RWPE1 (cell line): ENCODE measurements at places on chromosomes 11 and 22.

DNA sequence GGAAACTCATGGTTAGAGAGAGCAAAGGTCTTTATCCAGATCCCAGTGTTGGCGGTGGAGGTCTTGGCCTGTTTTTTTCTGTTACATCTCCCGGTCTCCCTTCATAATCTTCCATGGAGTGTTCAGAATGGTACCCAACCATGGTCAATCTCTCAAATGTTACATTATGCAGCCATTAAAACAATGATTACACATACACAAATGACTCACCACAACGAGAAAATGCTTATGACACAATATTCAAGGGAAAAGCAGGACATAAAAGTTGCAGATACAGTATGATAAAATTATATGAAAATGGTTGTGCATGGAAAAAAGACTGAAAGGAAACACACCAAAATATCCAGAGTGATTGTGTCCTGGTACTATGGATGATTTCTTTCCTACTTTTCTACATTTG lies 17.8 kb upstream of the CSNK1E start:
- DNase-seq, result no peak

DNA sequence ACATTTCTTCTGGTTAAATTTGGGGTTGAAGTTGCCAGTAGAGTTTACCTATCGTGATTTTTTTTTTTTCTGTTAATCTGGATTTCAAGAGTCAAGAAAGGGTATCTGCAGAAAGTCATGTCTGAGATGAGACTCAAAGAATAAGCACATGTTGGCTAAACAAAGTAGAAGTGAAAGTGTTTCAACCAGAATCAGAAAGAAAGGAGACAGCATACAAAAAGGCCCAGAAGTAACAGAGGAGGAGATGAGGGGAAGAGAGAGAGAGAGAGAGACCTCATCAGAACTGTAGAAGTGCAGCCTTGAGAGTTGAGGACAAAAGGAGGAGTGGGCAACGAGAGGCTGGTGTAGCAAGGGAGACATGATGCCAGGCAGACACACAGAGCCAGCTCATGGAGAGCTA lies 54.9 kb downstream of the SVIP start:
- DNase-seq, result no peak

DNA sequence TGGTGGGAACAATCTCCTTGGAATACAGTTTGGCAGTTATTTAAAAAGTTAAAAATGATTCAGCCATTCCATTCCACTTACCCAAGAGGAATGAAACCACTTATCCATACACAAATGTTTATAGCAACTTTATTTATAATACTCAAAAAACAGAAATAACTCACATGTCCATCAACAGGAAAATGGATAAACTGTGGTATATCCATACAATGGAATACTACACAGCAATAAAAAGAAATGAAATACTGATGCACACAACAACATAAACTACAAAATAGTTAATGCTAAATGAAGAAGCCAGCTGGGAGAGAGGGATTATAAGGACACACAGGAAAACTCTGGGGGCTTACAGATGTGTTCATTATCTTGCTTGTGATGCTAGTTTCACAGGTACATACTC lies 64.7 kb downstream of the FCHSD2 start:
- no peak for DNase-seq

DNA sequence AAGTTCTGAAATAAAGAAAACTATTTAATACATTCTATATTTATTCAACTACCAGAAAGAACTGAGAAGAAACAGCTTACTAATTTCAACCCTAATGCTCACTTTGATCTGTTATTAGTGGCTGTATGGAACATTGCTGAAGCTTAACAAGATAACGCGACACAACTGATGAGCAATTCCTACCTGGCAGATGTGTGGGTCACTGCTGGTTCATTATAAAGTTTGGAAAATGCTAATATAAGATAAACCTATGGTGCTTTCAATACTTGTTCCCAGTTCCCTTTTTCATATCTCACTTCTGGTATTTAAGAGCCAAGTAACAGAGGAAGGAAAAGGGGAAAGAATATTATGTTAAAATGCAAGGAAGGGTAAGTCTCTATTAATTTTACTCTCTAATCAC lies 10.5 kb downstream of the CTSC start:
- DNase-seq, result no peak

- no peak for DNase-seq
These were observed 100.6 kb upstream of the FGF3 start for GRCh38 chr11:69919659-69920344.

DNA sequence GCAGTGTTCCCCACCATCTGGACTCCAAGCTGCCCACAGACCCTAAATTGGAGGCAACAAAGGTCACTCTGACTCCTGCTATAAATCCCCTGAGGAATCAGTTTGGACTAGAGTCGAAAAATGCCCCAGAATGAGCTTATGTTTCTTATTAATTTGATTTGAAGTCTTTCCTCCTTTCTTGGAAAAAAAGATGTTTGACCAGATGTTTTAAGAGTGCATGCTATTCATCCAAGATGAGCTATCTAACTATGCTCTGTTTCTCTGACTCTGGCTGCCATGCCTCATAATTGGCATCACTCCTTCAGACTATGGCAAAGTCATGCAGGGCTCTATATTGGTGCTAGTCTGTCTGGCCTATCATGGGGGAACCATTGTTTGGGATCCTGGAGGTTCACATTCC lies 174.0 kb downstream of the SPON1 start:
- DNase-seq, result no peak

DNA sequence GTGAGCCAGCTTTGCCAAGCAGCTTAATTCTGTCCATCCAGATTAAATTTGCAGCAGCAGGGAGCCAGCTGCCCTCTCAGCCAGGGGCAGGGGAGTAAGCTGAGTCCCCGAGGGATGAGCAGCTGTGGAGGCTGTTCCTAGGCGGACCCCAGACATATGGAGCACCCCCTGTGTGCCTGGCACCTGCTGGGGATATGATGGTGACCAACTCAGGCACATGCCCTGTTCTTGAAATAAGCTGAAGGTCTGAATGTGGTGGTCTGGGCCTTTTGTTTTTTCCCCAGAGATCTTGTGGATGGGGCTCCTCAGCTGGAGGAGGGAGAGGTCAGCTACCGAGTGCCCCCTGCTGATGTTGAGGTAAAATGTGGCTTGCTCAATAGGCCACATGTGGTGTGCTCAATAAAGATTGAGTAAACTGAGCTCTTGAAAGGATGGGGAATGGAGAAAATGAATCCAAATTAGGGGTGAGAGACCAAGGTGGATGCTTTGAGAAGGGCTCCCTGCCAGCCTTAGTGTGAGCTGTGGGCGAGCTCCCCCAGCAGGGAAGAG lies 103.3 kb upstream of the NNMT start:
- no peak for DNase-seq

DNA sequence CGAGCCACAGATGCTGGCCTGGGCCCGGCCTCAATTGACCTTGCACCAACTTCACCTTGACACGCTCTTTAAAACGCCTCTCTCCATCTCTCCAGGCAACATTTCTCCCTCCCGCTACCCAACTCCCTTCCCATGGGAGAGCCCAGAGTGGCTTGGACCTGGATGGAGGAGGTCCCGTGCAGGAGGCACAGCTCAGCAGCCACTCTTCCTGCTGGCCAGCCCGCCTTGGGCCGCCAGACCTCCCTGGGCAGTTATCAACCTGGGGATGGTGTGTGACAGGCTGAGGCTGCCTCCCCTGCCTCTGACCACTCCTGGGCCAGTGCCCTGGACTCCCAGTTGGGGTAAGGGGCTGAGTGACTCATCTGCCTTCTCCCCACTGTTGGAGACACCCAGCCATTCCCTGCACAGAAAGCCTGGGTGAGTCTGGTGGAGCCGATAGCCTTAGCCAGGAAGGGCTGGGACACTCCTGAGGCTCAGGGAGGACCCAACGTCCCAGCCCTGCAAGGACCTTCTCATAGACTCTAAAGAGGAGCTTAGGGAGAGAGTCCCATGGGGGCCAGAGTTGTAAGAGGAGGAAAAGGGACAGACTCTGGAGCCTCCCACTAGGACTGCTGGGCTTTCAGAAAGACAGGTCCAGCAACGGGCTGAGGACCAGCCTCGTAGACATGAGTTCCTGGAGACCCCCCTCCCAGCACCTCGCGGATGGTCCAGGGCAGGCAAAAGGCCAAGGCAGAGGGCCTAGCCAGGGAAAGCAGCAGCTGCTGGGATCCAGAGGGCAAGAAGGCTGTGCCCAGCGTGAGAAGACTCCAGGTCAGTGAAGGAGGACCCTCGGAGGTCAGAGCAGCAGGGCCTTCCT lies 131.7 kb downstream of the CEP164 start:
- no peak for DNase-seq

GRCh38 chr11:15941206-15941770 lies 415.1 kb downstream of the SOX6 start:
- DNase-seq, result peak; percentile 44

DNA sequence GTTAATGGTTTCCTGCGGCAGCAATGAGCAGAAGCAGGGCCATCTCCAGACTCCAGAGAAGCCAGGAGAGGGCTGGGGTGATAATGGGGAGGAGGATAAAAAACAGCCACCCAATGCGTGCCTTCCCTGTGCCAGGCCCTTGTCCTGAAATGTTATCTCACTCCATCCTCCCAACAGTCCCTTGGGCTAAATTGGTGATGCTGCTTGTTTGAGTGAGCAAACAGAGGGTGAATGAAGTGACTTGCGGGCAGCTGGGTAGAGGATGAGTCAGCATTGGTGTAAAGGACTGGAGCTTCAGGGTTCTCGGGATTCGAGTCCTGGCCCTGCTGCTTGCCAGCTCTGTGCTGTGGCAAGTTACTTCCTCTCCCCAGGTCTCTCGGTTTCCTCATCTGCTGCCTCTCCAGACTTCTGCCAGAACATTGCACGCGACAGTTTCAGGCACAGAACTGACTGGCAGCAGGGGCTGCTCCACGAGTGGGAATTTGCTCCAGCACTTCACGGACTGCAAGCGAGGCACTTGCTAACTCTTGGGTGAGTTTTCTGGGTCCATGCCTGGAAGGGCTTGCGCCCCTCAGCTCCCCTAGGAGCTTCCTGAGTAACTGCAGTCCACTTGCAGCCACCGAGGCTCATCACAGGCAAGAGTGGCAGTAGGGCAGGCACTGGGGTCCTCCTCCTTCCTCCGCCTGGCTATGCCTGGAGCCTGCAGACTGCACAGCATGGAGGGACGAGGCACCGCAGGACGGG lies at the start of gene P2RY6:
TSS of gene P2RY6 (plus strand) at position 403 of the 744 bp plus-strand sequence. CDS start 24,181 bp downstream, outside the sequence.
- DNase-seq, result peak; percentile 64

DNA sequence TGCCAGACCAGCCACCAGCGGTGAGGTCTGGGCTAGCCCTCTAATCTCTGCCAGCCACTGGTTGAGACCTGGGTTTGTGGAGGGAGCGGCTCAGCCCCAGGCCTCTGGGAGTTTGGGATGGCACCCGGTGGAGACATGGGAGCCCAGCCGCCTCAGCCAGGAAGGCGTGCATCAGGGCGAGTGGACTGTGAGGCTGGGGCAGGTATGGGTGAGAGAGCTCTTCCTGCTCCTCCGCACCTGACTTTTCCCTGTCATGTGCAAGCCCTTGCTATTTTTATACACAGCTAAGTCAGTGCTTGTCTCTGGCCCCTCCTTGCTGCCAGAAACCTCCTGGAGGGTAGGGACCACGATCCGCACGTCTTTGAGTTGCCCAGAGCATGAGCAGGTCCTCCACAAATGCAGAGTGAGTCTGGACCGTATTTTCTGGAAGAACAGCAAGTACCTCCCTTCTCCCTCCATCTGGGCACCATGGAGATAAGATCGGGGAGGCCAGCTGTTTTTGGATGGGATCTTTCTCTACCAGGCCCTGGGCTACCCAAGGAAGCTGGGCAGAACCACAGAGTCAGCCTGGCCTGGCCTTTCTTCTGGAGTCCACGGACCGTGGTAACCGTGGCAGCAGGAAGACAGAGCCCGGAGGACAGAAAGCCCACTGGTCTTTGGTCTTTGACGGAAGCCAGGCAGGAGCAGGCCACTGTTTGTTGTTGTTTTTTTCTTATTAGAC lies 53.3 kb downstream of the IGLL1 start:
- no peak for DNase-seq

DNA sequence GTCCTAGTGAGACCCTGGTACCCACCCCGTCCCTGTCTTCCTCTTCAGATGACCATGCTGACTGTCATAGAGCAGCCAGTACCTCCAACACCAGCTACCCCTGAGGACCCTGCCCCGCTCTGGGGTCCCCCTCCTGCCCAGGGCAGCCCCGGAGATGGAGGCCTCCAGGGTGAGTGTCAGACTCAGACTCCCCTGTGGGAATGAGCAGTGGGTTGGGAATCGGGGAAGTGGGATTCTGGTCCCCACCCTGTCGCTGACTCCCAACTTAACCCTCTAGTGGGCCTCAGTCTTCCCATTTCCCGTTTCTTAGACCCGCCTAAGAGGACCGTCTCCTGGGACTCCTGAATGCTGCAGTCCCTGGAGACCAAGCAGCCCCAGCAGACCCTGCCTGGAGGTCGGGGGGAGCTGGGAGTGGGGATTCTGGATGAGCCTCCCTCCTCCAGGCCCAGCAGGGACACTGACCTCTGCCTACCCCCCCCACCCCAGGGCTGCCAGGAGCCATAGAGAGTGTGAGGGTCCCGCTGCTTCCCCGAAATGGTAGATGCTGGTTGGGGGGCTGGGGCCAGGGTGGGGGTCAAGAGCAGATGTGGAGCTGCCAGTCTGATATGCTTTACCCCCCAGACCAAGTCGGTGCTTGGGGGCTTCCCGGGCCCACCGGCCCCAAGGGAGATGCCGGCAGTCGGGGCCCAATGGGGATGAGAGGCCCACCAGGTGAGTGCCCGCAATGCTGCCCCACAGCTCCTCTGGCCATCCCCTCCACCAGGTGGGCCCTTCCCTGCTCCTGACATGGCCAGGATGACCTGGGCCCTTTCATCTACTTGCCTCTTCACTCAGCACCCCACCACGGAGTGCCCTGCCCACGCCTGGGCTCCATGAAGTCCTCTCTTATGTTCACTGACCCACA lies 25.5 kb downstream of the EMID1 start:
- DNase-seq, result no peak
